NCI-H187 treated with DMSO at 0.1 percent for 48 hours (cell line): ENCODE measurements at places on chromosomes 1 and 21.

DNA sequence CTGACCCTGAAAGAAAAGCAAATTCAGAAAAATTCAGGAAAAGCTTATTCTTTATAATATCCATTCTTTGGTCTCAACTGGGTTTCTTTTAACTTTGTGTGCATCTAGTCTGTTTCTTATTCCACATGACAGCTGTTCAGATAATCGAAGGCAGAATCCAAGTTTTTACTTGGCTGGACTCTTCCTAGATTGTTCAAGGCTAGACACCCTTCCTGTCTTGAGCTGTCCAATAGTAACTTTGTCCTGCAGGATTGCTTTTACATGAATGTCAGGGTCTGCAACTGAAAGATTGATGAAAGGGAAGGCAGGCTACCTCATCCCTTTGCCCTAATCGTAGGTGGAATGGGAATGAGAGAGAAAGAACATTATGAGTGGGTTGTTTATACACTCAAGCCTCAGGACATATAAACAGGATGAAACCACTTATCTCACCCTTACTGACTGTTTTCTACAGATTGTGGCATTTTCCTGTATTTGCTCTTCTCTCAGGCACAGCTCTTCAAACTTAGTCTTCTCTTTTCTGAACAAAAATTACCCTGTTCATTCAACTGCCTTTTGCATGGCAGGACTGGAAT lies 76.9 kb downstream of the LEPR start:
- DNase-seq, result no peak

DNA sequence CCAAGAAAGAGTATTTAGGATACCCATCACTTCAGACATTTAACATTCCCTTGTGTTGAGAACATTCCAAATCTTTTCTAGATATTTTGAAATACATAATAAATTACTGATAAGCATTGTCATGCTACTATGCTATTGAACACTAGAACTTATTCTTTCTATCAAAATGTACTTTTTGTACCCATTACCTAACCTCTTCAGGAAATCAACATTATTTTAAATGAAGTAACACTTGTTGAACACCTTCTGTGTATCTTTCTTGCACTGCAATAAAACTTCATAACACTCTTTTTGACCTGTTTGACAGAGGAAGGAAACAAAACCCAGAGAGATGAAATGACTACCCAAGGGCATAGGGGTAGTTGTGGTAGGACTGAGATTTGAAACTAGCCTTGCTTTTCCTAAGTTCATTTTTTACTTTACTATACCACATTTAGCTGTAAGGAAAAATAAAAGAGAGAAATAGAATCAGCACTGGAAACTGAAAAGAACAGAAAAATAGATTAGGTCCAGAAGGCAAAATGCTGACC lies 99.4 kb downstream of the UCHL5 start:
- no peak for DNase-seq

DNA sequence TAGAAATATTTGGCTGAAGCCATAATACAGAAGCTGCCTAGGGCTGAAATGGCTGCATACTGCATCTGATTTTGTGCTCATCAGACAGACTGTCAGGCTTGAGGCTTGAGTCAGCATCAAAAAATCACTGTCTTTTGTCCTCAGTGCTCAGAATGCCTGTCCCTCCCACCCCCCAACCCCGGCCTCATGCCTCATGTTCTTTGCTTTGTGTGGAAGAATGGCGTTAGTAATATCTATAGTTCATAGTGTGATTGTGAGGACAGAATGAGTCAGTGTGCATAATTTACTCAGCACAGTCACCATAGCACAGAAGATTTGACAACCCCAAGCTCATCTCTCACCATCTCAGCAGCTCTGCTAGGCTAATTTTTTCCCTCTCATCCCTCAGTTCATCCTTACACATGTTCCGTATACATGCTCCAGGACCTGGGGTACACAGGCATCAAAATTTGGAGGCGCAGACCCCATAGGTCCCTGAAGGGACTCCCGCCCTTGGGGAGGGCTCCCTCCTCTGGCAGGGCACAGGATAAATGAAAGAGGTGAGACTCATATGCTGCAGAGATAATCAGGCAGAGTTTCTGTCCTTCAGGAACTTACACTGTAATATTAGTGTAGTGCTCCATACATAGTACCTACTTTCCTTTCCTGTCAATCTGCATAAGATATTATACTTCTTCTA lies 159.1 kb upstream of the C8B start:
- no peak for DNase-seq

DNA sequence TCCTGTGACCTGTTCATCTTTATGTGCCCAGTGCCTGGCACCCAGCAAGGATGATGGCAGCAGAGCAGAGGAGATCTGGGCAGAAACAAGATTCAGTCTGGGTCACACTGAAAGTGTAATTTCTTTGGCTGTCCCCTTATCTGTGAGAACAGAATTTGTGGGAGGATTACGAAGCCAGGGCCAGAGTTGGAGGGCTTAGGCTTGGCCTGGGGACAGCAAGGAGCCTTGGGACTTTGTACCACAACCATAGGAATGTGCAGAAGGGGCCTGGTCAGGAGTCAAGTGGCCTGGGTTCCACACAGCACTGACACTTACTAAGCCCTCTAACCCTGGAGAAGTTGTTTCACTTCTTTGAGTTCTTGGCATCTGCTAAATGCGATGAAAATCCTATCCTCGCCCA lies 12.8 kb downstream of the PMVK start:
- no peak for DNase-seq

DNA sequence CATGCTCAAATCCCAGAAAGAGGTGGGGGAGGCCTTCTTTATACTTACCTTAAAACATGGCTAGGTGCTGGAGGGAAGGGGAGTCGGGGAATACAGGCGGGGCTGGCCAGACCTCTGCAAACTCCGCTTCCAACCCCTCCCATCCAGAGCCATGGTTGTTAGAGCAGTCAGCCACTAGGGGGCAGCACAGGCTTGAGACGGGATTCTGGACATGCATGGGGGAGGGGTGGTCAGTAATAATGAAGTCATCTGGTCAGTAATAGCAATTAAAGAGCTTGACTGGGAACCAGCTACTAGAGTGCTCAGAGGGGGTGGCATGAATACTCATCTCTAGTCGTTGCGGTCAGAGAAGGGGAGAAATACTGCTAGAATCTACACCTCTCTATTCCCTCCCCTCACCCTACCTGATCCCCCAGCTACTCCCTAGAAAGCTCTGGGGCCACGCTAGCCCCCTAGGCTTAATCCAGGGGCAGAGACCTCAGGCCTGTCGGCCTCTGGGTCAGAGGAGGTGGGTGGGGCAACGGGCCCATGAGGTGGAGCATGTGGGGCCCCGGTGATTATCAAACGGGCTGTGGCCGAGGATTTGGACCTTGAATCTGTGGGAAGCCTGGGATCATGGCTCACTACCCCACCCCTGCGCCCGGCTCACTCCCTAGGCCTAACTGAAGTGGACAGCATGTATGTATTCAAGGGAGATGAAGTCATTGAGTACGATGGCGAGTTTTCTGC lies 2.9 kb downstream of the CASQ1 start:
- peak; percentile 74 for DNase-seq

- no peak for DNase-seq
Measured at GRCh38 chr1:98763488-98764150, 102.1 kb downstream of the SNX7 start.

- DNase-seq, result no peak
Measured at GRCh38 chr1:227417756-227418480, 99.6 kb upstream of the CDC42BPA start.

DNA sequence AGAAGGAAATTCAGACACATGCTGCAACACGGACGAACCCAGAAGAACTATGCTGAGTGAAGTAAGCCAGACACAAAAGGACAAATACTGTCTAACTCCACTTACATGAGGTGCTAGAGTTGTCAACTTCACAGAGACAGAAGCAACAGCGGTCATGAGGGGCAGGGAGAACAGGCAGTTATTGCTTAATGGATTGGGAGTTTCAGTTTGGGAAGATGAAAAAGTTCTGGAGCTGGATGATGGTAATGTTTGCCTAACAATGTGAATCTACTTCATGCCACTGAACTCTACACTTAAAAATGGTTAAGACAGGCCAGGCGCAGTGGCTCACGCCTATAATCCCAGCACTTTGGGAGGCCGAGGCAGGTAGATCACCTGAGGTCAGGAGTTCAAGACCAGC lies 12.1 kb downstream of the PARP1 start:
- DNase-seq, result no peak

DNA sequence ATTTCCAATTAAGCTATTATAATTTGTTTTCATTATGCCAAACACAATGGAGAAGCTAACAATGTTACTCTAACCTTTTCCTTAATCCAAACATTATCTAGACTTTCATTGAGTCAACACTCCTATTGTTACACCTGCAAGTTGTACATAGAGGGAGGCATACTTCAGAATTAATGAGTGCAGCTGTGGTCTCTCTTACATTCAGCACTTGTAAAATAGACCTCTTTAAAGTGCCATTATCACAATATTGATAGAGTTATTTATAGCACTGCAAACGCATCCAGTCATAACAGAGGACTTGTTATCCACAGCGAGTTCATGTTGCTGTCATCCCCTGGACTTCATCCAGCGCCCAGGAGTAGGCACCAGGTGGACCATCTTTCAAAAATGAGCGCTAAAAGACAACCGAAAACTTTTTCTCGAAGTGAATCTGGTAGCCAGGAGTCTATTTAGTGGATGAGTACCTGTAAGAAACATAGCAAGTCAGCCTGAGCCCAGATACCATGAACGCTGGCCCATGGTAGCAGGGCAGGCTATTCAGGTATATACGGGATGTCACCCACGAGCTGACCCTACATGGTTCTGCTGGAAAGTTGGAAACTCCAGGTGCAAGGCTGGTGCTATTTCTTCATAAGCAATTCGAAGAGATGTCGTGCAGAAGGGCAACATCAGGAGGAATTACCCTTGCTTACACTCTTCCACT lies 70.6 kb upstream of the NFIA start:
- peak; percentile 91 for DNase-seq

DNA sequence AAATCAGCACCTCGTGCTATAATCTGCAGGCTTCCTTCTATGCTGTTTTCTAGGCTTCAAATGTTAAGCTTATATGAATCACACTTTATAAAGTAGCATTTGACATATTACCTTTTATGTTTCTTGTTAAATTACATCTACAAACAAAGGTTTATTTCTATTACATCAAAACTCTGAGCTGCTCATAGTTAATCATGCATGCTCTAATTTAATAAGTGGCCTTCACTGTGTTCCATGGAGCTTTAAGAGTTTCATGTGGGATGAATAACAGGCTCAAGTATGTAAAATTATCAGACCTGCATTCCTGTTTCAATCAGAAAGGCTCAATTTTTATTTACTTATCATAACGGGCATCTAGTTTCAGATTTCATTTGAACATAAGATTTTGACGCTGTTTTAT lies 13.0 kb downstream of the SLC19A2 start:
- DNase-seq, result no peak

DNA sequence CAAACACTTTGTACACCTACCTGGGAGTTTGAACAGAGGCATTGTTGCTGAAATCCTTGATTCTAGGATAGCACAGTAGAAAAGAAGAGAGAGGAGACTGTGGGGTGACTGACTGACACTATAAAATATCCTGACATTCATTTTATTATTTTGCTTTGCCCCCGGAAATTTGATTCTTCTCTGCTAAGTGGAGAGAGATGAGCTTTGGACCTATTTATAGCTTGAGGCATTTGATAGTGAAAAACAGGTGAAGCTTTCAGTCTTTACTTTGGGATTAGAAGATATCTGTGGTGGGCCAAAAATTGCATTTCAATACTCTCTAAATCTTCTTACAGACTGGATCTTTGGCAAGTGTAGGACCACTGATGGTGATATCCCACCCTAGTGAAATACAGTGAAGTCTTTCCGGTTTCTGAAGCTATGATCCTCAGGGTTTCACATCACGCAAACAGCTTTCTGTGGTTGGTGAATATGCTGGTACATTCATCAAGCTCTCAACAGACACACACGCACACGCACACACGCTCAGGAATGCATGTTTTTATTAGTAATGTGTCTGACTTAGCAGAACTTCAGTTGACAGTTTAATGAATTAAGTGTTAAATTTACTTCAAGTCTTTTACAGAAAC lies at the start of gene AMPD1:
TSS of gene AMPD1 (minus strand) at position 117 of the 629 bp plus-strand sequence. CDS start at position 42, 75 bp downstream.
- no peak for DNase-seq

GRCh38 chr1:94912263-94913184 lies 14.4 kb downstream of the CNN3 start:
- no peak for DNase-seq

GRCh38 chr1:206143537-206144172 lies 26.5 kb upstream of the AVPR1B start:
- DNase-seq, result peak; percentile 61

- no peak for DNase-seq
Measured at GRCh38 chr1:193260056-193260745, 73.8 kb upstream of the B3GALT2 start.

GRCh38 chr1:199463521-199464127 lies 563.9 kb upstream of the NR5A2 start:
- no peak for DNase-seq

GRCh38 chr1:209778102-209778501 lies 6.3 kb downstream of the C1orf74 start:
- no peak for DNase-seq

DNA sequence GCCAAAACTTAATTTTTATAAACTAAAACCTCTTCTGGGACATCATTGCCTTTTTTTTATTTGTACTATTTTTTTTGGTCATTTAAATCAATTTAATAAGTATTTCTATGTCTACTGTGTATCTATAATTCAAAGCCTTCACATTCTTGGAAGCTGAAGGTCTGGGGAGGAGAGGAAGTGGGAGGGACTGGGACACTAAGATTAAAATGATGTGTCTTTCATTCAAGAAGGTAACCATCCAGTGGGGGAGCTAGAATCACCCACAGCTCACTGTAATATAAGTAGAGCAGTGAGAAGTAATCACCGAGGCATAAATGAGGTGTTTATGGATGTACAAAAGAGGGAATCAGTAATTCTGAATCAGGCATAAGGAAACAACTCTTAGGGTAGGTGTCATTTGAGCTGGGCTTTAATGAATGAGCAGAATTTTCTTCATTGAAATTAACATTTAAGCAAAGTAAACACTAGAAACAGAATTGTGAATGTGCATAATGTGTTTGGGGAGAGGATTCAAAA lies 52.8 kb downstream of the PTGER3 start:
- no peak for DNase-seq

DNA sequence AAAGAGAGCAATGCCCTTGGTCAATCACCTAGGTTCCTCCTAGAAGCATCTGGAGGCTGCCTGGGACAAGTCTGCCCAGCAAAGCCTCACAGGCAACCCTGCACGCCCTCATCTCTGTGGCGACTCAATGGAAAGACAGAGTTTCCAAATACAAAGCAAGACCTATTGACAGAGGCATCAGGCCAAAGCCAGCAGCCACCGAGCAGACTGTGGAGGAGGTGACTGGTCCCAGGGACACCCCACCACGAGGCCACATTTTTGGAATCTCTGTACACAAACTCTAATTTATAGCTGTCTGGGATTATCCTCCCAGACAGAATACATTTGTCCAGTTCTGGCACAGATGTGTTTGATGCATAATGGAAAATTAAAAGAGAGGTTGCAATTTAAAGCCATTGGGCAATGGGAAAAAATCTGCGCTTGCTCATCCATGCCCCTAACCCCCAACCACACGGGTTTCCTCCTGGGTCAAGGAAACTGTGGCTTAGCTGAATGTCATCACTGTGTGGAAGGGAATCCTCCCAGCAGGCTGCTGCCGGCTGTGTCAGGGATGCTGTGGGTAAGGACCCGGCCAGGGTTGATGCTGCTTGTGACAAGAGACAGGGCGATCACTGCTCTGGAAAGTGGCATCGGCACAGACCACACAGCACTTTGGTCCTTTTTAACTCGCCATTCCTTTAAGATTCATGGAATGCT lies 14.3 kb downstream of the TSPAN2 start:
- DNase-seq, result no peak
